ENCODE measurements at places on chromosomes 2 and 18. TPM values are rescaled to one million over a fixed set of nuclear protein-coding genes. Genes with fewer than 3 reads are reported as not detected.

The PRKAG3 gene
- not detected for total RNA-seq

The TMEM185B gene
- total RNA-seq: 29.0 TPM

The CAPG gene
- 72.8 TPM for total RNA-seq

The NBEAL1 gene
- 12.6 TPM for total RNA-seq

The C2orf78 gene
- total RNA-seq: 0.09 TPM

The SLC1A4 gene
- 1.9 TPM for total RNA-seq

The TSPYL6 gene
- not detected for total RNA-seq

The ERFE gene
- 2.1 TPM for total RNA-seq

The KIF5C gene
- 52.9 TPM for total RNA-seq

The SCN2A gene
- total RNA-seq: 0.46 TPM

The LINC00305 gene
- not detected for total RNA-seq

- no peak for DNase-seq
Measured at GRCh38 chr18:3675446-3675845, 225.5 kb downstream of the TGIF1 start.

DNA sequence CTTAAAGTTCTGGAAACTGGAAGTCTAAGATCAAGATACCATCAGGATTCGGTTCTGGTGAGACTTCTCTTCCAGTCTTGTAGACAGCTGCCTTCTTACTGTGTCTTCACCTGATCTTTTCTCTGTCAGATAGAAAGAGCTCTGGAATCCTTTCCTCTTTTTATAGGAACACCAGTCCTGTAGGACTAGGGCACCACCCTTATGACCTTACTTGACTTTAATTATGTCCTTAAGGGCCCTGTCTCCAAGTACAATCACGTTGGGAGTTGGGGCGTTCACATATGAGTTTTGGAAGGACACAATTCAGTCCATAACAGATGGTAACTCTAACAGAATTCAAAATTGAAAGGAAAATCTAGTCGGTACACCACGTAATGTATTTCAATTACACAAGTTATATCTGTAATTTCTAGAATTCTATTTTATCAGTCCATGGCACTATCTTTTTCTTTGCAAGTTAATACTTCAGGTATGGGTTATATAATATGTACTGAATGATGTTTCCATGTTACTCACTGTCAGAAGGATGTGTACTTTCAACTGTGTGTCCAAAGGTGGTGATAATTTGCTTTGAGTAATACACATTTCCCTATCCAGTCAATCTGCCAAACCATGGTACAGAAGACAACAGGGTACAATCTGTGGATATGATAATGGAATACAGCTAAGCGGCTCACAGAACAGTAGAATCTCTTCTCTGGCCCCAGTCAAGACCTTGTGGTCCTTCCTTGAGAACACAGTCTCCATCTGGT, 1.2 kb upstream of the SCYGR5 start:
- no peak for DNase-seq

DNA sequence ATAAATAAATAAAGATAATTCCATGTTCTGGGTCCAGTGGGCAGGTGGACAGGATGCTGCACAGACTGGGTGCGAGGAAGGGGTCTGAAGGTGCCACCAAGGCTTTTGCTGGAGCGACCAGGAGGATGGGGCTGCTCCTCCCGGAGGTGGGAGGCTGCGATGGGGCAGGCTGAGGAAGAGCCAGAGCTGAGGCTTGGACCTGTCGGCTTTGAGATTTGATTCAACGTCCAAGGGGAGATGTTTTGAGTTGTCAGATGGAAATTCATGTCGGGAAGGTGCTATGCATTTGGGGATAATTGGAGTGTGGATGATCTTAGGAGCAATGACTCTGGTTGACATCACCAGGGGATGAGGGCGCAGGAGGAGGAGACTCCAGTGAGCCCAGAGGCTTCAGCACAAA, 11.7 kb downstream of the ALLC start:
- DNase-seq: peak; percentile 20

GRCh38 chr2:170238776-170239175, 60.8 kb downstream of the MYO3B start:
- no peak for DNase-seq

GRCh38 chr2:143957321-143957720, 562.6 kb downstream of the ZEB2 start:
- no peak for DNase-seq

- DNase-seq: no peak
Measured at GRCh38 chr2:69993048-69993565, 31.7 kb upstream of the ASPRV1 start.

GRCh38 chr18:79693561-79694205, 14.1 kb downstream of the CTDP1 start:
- peak; percentile 74 for DNase-seq

DNA sequence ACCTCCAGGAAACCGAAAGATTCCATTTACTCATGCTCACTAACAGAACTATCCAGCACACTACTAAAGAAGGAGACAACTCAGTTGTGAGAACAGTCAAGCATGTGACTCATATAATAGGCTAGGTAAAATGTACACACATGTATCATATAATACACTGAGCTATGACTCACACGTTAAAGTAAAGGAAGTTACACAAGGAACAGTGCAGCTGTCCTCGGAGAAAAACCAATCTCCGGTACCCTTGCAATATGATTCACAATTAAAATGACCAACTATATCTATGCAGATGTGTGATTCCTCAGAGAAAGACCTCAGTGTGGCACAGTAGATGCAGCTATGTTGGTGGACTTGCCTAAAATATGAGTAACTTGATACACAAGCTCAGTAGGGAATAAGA, 76.5 kb downstream of the STRN start:
- no peak for DNase-seq

- no peak for DNase-seq
Measured at GRCh38 chr2:118047380-118047826, 33.5 kb upstream of the CCDC93 start.

GRCh38 chr2:240419271-240419670, 16.2 kb upstream of the GPC1 start:
- DNase-seq: no peak

DNA sequence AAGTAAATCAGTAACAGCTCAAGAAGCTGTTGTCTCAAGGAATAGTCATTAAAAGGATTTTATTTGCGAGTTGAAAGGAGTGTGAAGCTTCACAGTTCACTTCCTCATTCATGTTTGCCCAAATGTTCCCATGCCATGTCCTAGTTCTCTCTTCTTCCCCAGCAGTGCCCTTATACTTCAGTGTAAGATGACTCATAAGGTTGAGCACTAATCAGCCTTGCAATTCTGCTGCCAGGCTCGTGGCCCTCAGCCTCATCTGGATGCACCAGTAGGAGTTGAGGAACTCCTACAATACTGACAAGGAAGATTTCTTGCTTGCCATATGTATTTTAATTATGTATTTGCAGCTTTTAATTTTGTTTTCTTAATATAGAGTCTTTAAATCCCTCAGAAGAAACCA, 1980.4 kb downstream of the SUCLG1 start:
- no peak for DNase-seq

DNA sequence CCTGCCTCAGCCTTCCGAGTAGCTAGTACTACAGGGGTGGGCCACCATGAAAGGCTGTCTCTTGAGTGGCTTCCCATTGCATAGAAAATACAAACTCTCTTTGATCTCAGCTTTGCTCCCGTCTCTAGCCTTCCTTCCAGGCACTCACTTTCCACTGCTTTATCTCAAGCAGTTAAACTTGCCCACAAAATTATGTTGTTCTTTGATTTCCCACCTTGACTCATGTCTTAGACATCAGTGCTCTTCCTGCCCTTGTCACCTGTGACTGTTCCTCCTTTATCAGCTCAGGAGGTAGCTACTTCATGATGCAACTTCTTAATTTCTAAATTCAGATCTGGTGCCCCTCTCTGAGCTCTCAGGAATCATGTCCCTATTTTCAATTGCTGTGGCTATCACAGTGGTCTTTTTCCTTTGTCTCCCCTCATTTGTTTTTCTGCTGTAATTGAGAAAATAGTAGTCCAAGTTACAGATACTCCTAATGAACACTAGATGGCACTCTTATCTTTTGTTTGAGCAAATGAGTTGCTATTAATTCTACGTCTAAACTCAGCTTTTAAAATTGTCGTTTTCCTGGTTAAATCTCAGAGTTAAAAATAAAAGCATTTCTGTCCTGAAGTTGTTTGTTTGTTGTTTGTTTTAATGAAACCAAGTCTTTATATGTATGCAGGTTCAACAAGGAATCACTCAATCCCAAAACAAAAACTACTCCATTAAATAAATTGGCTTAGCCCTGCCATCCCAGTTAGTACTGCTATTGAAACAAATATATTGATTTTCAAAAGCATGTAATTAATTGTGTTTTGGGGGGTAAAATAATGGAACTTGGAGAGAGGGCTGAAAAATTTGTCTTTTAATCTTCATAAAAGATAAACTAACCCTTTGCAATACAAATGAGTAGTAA, 46.9 kb upstream of the GREB1L start:
- DNase-seq: no peak

DNA sequence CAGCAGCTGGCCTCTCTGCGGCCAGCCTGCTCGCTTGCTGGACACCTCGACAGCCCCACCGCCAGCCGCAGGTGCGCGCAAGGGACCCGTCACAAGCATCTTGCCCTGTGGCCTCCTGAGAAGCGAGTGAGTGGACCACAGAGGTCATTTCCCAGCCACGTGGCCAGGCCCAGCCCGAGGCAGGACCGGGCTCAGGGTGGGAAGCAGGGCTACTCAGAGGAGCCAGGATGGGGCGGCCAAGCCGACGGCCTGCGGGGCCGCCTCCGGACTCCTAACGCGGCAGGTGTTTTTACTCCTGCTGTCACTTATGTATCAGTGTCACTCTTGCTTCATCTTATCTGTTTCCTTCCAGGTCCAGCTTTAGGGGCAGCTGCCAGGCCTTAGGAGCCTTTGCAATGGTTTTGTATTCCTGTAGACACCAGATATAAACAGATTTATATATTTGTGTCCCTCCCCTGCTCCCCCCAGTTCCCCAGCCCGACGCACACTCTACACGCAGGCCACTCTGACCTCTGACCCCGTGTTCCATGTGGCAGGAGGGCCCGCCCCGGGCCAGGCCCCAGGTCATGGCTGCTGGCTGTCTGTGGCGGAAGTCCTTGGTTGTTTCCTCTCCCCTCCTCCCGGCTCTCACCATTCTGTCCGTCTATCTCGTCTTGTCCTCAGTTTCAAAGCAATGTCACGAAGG, 236.4 kb downstream of the ATAD2B start:
- DNase-seq: no peak

DNA sequence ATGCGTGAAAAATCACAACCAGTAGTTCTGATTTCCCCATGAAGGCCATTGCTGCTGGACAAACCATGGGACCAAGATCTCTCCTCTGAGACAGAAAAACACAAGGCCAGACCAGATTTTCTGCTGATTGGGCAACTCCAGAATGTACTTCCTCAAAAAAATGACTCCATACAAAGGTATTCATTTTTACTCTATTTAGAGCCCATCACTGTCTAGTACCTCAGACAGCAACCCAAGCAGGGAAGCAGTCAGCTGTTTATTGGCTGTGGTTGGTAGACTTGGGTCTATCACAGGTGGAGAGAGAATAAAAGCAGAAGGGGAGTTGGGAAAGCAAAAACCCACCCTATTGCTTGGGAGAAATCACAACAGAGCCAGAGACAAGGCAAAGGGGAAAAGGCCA, 219.9 kb downstream of the PIK3C3 start:
- peak; percentile 30 for DNase-seq

DNA sequence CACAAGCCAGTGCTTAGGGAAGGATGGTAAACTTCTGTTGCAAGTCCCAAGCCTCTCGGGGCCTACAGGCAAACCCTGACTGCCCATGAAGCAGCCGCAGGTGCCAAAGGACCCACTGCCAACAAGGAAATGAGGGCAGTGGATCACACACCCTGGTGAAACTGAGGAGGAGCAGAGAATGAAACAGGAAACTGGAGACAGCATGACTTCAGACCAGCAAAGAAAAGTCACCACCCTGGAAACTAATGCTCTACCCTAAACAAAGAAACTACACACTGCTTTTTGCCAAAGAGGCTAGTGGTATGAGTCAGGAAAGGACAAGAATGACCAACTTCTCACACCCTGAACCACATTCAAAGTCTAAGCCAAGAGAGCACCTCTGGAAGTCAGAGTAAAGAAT, 97.2 kb downstream of the MYO5B start:
- DNase-seq: no peak

DNA sequence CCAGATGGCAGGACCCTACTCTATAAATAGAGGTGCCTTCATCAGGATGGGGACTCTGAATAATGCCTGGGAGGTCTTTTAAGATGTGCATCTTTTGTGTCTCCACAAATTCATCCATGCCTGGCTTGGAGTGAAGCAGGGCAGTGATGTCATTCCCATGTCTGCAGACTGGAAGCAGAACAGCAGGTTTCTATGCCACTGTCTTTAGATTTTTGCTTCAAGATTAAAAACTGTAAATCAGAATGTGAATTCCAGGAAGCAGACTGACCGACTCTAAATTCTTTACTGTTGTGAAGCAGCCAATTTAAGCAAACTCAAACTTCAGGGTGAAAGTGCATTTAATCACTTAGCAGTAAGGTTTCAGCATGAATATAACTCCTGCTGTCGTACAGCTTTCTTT, 159.3 kb downstream of the SCG2 start:
- DNase-seq: no peak

DNA sequence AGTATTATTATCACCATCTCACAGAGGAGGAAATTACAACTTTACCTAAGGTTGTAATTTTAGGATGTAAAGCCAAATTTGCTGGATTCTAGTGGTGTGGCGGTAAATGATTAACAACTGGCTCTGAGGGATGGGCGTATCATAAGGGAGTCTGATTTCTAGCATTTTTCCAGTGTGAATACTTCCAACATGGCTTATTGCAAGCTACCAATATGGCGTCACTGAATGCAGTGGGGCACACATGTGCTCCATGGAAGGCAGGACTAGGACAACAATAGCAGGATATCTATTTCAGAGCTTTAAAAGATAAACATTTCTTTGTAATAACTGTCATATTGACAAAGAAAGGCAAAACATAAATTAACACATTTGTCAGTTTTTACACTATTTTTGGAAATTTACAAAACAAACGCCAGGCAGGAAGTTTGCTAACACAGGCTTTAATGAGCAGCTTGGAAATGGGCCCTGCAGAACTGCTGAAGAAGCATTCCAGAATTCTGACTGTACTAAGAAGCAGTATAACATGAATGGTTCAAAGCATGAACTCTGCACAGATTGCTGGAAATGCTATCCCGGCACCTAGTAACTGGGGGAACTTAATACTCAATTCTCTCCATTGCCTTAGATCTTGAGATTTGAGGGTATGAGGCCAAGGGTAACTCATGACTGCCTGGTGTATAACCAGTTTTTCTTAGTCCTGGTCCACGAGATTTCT, 439.3 kb upstream of the MAP2 start:
- no peak for DNase-seq

DNA sequence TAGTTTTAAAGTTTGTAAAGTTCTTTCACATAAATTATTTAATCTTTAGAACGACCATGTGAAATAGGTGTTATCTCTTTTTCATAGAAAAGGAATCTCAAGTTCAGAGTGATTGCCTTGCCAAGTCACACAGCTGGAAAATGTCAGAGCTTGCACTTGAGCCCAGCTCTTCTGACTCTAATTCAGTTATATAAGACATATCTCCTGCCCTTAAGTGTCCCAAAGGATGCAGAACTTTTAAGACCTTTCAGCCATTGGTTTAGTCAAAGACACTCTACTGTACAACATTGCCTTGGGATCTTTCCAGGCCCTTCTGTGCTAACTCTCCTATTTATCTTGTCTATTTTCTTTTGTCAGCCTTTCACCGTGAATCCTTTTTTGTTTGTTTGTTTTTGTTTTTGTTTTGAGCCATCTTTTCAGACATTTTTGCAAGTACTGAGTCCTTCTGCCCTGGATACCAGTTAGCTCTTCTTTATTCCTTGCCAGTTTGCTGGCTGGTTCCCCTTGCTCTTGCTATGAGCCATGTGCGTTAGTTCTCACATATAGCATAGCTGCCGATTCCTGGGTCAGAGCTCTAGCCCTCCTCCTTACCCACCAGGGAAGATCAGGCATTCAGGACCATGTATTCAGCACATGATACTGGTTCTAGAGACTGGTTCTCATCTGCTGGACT, 160.0 kb upstream of the MYO3B start:
- no peak for DNase-seq
